ENCODE measurements at places on chromosomes 3 and 15.

DNA sequence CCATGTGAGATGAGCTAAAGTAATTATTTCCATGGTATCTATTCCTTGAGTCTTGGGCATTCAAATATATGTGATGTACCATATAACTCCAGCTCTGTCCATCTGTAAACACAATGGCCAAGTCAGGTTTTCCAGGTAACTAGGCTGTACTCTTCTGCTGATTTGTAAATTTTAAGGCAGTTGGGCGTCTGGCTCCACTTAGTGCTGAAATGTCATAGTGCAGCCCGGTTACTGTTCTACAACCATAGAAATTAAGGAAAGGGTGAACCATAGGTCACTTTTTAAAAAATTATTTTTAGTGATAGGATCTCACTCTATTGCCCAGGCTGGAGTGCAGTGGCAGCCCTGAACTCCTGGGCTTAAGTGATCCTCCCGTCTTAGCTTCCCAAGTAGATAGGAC lies 44.7 kb upstream of the GOLM2 start:
- DNase-seq, result no peak

- DNase-seq, result no peak
Measured at GRCh38 chr3:194866236-194866635, 180.6 kb downstream of the FAM43A start.

GRCh38 chr3:138036572-138036971 lies 26.6 kb downstream of the CLDN18 start:
- no peak for DNase-seq

GRCh38 chr3:175270198-175270837 lies 411.2 kb downstream of the NAALADL2 start:
- DNase-seq, result no peak

GRCh38 chr3:109338322-109338721 lies 976 bp upstream of the DPPA4 start:
- no peak for DNase-seq

GRCh38 chr3:51974277-51974962 lies 444 bp upstream of the ABHD14A start:
- DNase-seq, result no peak

GRCh38 chr3:57893156-57893555 lies 115.1 kb upstream of the FLNB start:
- no peak for DNase-seq

GRCh38 chr15:65305776-65306175 lies 1.3 kb downstream of the RNU5B-1 start:
- DNase-seq, result no peak

DNA sequence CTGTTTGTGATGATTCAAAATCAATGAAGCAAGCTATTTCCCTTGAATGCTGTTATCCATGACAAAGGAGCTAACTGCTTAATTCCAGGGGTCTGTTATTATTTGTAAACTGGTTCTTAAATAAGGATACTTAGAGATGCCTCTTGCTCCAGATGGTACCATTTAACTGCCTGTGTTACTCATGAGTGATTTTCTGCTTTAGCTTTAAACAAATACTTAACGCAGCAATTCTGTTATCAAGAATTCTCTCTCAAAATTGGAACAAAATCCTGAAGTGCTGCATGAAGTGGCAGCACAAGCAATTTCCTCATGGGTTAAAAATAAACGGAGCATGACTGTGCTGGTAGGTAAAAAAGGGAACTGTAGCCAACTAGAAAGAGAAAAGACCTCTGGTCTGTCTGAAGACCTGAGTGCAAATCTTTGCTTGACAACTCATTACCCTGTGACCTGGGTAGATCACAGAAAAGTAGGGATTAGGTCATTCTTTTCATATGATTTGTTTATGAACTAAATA lies 62.5 kb upstream of the GBE1 start:
- peak; percentile 4 for DNase-seq

DNA sequence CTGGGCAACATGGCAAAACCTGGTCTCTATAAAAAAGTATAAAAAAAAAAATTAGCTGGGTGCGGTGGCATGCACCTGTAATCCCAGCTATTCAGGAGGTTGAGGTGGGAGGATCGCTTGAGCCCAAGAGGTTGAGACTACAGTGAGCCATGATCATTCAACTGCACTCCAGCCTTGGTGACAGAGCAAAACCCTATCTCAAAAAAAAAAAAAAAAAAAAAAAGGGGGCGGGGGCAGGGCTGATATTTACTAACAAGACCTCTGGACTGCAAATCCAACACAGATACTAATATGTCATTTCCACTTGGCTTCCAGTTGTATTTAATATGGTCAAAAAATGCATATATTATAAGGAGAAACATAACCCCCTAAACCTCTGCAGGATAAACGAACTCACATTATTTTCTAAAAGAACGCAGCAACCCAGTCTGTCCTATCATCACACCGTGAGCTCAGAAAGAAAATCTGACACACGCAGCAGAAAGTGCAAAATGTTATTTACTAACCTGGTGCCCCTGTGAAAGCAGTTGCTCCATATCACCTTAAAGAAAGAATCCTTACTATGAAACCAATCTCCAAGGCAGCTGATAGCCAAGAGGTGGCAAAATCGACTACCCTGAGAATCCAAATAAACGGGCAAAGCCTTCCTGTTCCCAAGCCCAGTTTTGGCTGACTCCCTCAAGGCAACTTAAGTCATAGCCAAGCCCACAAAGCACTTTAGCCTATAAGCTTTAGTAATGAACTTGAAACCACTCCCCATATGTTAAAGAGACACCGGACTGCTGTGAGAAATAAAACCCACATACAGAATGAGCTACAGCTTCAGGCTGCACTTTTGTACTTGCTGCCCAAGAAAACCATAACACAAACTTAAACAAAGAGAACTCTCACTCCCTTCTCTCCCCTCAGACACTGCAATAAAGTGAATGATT lies 39.3 kb downstream of the PLD1 start:
- peak; percentile 87 for DNase-seq

DNA sequence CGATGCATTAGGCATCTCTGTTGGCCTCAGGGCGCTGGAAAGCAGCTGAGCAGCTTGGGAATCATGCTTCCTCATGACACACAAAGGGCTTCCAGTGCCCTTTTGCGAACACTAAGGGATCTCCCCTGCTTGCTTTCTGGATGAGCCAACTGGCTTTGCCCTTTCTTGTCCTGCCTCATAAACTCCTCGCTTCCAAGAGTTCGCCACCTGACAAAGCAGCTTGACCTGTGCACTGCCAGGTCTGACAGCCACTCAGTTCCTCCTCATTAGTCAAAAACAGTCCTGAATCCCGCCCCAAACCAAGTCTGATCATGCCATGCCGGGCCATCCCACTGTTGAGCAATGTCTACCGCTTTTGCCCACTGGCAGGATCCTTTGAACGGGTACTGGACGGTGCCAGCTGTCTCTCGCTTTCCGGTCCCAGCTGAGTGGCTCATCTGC lies 265.4 kb upstream of the LYSMD4 start:
- DNase-seq, result no peak

DNA sequence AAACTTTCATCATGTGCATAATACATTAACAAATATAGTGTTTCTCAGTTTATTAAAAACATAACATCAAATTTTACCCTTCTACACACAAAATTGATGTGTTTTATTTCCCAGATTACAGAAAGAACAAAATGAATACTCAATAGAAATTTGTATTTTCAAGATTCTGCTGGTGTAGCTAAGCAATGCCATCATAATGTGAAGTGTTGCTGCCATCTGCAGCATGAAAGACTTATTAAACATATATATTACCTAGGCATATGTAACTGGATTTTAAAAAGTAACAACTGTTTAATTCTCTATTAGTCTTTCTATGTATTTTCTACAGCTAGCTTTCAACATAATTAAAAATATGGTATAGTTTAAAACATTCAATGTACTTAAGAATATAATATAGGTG lies 27.5 kb downstream of the PLSCR5 start:
- peak; percentile 41 for DNase-seq

DNA sequence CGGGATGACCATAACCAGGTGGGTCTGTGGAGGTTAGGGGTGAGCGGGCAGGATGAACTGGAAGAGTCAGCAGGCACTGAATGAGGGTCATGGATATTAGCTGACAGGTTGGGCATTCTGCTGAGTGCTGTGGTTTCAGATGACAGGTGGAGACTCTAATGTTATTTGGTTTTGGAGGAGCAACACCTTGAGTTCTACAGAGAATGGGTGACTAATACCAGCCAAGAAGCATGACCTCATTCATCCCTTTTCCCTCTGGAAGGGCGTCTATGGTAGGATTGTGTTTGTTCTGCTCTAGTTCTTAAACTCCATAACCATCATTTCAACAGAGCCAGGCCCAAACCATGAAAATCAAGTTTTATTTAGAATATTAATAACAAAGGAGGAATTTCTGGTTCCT lies 550.7 kb upstream of the LMCD1 start:
- no peak for DNase-seq

GRCh38 chr3:30353711-30354467 lies 252.5 kb upstream of the TGFBR2 start:
- DNase-seq, result no peak

GRCh38 chr3:120502116-120502515 lies 51.3 kb upstream of the FSTL1 start:
- no peak for DNase-seq

DNA sequence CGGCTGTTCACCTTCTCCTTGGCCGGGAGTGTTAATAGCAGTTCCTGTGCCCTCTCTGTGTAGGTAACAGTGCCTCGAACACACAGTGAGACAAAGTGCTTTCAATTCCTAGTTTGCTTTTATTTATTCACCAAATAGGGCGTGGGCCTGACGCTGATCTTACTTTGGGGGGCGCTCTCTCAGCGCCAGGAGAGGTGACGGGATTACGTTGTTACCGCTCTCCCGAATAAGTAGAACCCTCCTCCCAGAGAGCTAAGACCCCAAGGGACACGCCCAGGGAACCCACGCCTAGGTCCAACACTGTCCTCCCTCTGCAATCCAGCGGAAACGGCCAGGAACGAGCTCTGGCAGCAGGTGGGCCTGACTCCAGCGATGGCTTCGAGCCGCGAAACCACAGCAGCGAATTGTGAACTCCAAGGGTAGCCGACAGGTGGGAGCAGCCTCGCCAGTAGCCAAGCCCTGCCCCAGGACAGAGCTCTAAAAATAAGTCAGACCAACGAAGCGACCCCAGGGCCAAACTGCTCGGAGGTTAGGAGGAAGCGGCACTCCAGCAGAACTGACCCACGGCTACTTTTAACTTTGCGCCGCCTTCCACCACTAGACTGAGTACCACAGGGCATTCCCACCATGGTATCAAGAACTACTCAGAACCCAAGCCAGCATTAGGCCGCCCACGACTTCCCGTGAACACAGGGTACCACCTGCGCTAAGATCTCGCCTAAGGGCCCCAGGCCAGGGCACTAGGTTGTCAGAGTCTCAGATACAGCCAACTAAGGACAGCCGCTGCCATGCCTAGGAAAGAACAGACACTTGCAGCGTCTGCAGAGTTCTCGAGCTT lies 1.6 kb upstream of the SIN3A start:
- DNase-seq, result peak; percentile 52

GRCh38 chr3:26246901-26247300 lies 375.7 kb upstream of the LRRC3B start:
- no peak for DNase-seq

- peak; percentile 55 for DNase-seq
Measured at GRCh38 chr15:38440353-38441129, 13.4 kb upstream of the FAM98B start.

GRCh38 chr3:60431599-60431958 lies 819.7 kb downstream of the FHIT start:
- no peak for DNase-seq

GRCh38 chr3:39191111-39191510 lies 1.3 kb downstream of the XIRP1 start:
- DNase-seq, result no peak

GRCh38 chr3:120451806-120452205 lies 1.0 kb upstream of the FSTL1 start:
- no peak for DNase-seq

DNA sequence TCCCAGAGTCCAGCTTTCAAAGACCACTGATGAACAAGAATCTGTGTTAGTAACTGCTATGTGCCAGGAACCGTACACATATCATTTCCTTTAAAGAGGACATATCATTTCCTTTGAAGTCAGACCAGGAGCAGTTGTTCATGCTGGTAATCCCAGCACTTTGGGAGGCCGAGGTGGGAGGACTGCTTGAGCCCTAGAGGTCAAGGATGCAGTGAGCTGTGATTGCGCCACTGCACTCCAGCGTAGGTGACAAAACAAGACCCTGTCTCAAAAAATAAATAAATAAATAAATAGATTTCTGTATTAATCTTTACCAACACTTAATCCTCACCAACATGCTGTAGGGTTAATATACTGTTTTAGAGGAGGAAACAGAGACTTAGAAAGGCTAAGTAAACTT lies 23.9 kb upstream of the CDV3 start:
- DNase-seq, result no peak

DNA sequence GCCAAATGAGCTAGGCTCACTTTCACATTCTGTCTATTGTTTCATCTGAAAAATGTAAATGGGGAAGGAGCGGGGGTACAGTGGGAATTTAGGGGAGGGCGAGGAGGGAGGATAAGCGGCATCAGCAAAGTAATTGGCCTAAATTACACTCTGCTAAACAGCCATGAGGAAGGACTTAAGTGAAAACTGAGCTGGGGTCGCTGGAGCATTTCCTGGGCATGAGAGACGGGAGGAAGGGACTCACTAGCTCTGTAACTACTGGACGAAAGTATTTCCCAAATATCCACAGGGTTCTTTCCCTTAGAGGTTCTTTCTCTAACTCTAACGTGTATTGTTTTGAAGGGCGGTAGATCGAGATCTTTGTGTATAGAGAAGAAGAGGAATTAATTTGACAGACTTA lies 418.0 kb downstream of the SOX2 start:
- no peak for DNase-seq

- no peak for DNase-seq
Measured at GRCh38 chr15:89155656-89156055, 65.7 kb downstream of the RLBP1 start.

- peak; percentile 48 for DNase-seq
Measured at GRCh38 chr3:49607105-49607591, 52.9 kb downstream of the BSN start.

DNA sequence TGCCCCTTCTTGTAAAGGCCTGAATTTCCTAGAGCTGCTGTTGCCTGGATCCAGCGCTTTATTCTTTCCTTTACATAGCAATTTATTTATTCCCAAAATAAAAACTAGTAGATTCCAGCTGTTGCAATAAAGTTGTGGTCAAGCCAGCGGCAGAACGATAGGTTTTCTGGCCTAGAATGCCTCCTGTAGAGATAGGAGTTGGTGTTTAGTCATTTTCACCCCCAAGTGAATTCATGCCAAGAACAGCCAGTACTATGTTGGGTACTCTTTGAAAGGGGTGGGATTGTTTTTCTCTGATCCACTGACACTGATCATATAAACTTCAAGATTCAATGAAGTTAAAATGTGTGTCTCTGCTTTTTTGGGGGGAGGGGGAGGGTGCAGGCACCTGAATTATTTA lies 69.7 kb downstream of the KLHL25 start:
- DNase-seq, result no peak
